ENCODE measurements at places on chromosomes 12 and 14.

GRCh38 chr12:106062693-106063092, 76.1 kb downstream of the NUAK1 start:
- DNase-seq, result peak; percentile 70

GRCh38 chr14:61262082-61262481, 19.1 kb downstream of the TMEM30B start:
- no peak for DNase-seq

GRCh38 chr12:75836533-75836932, 195.0 kb downstream of the PHLDA1 start:
- DNase-seq, result no peak

DNA sequence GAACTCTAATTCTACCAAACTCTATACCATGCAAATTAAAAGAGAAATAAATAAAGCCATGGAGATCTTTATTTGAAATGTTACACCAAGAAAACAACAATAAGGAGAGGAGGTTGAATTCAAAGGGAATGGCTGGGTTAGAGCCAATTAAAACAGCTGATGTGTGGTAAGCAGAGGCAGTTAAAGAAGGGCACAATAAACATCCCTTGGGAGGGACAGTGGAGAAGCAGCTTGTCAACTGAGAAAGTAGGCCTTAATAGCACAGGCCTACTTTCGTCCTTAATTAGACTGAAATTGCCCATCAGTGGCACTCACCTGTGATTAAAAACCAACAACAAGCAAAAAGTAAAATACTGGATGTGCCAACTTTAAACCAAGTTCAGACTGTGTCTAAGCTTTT, 16.3 kb upstream of the NAV3 start:
- DNase-seq, result no peak

GRCh38 chr12:116187151-116187511, 90.4 kb downstream of the MED13L start:
- no peak for DNase-seq

- DNase-seq, result no peak
Measured at GRCh38 chr12:105585107-105585506, 254.6 kb downstream of the C12orf75 start.

GRCh38 chr14:99794151-99794780, 1.1 kb downstream of the EML1 start:
- DNase-seq, result no peak

GRCh38 chr12:101782273-101782731, 43.0 kb upstream of the SYCP3 start:
- no peak for DNase-seq

- no peak for DNase-seq
Measured at GRCh38 chr12:122895320-122895703, 612 bp downstream of the VPS37B start.

DNA sequence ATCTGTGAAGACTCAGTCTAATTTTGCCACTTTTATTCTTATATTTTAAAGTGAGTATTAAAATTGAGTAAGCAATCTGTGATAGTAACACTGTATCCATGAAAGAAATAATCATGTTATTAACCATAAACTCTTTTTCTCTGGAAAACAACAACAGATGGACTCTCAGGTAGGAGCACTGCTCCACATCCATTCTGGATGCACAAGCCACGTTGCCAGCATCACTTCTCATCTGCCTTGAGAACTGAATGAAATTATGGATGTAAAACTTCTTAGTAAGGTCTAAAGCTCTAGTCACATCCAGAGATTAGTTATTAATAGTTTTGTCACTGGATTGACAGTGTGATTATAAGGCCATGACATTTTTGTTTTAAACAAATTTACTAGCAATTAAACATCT, 489.1 kb upstream of the SYT1 start:
- no peak for DNase-seq

DNA sequence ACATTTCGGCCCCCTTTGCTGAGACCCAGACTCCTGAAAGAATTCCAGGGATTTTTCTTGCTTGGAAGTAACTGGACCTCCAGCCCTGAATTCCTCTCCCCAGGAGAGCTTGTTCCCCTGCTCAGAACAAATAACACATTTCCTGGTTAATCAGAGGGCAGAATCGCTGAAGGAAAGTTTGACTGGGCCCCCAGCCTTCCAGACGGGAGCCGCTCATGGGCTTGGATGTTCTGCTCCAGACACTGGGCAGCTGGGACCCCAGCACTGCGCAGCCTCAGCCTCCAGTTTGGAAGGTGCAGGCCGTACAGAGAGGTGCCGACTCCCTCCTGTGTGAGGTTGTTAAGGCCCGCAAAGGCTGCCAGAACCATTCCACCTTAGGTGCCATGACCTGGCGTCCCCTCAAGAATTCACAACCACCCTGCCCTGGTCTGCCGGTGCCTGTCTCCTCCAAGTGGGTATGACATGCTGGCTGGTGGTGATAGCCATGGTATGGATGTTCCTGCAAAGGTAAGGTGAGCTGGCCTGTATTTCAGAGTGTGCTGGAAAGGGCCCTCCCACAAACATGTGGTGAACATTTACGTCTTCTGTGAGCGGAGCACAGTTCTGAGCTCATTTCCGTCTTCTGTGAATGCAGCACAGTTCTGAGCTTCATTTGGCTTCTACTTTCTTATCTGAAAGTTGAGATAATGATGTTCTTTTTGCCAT, 5.1 kb upstream of the LTBP2 start:
- no peak for DNase-seq

- DNase-seq, result no peak
Measured at GRCh38 chr12:93925585-93926205, 222.7 kb upstream of the PLXNC1 start.

- DNase-seq, result peak; percentile 78
Measured at GRCh38 chr14:86838363-86838762, 1154.6 kb downstream of the GALC start.

DNA sequence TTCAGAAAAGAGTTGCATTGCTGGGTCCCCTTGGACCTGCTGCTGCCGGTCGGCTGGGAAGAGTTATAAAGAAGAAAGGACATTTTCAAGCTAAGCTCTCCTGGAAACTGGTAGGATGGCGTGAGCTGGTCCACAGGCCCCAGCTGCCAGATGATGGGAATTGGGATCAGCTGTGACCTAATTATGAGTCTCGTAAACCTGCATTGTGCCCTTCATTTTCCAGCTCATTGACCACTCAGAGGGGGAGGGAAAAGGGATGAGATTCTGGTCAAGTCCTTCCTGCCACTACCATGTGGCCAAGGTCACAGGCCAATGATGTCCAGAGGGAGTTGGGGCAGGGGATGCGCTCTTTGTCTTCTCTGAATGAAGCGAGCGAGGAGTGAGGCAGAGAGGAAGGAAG, 320.9 kb downstream of the NRXN3 start:
- DNase-seq, result no peak

- no peak for DNase-seq
Measured at GRCh38 chr12:105975351-105975750, 163.4 kb downstream of the NUAK1 start.

- DNase-seq, result peak; percentile 89
Measured at GRCh38 chr12:104695453-104696148, 238.9 kb downstream of the CHST11 start.

GRCh38 chr12:71694099-71694820, 8.4 kb downstream of the TMEM19 start:
- DNase-seq, result no peak

DNA sequence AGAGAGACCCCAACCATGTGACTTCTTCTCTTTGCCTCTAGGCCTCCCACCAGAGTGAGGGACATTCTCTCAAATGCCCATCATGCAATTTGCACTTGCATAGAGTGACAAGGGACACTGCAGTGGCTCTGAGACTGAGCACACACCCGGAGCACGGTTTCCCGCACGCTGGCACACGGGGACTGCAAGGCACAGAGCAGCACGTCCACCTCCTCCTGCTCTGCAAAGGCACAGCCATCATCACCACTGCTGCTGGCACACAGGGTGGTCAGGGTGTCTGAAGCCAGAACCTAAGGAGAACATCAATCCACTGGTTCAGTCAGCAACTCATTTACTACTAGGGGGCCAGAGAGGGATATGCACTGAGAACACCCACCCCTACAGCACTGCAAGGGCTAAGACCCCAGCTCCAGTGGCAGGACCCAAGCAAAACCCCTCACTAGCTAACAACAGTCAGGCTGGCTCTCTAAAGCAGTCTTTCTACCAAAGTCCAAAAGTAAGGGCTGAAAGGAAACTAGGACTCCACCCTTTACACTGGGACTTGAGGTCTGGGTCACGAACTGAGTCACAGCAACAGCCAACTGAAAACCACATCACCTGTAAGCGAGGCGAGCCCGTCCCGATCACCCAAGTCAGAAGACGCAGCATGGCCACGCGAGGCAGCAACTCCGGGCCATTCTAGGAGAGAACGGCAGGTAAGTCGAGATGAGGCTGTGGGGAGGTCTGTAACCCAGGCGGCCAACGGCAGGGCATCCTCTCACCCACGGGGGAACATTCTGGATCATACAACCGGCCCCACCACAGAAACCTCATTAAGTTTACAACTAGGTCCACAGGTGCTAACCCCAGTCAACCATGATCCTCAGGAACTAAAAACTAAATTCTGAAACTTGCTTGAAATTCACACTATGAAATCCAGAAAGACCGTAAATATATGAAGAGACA, 37.9 kb downstream of the GCN1 start:
- no peak for DNase-seq

DNA sequence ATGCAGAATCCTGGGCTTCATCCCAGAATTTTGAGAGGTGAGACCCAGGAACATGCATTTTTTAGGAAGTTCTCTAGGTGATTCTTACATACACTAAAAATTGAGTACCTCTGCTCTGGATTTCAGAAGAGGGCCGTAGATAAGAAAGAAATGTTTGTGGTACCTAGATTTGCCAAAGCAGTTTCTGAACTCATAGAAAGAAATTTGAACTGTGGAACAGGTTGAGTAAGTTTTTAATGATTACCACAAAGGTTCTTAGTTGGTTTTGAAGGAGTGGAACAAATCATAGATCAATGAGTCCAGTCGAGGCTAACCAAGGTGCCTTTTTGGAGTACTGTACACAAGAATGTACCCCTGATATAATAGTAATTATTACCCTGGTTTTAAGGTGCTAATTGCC, 24.9 kb downstream of the TTLL5 start:
- DNase-seq, result no peak

GRCh38 chr12:75721796-75722195, 210.4 kb upstream of the KRR1 start:
- no peak for DNase-seq

DNA sequence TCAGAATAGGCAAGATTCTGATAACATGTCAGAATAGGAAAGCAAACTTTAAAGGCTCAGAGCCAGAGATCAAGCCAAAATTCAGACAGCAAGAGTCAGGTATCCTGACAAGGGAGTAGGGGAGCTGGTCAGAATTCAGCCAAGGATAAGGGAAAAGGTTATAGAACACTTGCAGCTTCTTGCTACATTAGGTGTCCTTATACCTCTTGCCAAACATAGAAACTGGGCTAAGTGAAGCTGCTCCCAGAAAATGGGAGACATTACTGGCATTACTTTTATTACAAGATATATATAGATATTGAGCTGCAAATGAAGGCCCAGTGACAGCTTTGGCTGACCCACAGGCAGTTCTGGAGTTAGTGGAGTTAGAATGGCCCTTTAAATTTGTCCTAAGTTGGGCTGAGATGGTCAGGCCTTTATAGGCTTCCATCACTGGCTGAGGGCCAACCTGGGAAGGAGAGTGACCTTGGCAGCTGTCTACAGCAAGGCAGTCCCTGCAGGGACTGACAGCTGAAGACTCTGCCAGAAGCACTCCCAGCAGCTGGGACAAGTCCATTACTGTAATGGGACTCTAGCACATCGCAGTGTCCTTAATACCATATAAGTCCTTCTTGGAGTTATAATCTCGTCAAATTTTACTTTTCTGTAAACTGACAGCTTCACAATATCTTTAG, 83.0 kb downstream of the LRRC9 start:
- no peak for DNase-seq

GRCh38 chr12:114656906-114657596, 26.9 kb downstream of the TBX3 start:
- DNase-seq, result no peak

GRCh38 chr12:115945491-115945885, 332.0 kb downstream of the MED13L start:
- no peak for DNase-seq

DNA sequence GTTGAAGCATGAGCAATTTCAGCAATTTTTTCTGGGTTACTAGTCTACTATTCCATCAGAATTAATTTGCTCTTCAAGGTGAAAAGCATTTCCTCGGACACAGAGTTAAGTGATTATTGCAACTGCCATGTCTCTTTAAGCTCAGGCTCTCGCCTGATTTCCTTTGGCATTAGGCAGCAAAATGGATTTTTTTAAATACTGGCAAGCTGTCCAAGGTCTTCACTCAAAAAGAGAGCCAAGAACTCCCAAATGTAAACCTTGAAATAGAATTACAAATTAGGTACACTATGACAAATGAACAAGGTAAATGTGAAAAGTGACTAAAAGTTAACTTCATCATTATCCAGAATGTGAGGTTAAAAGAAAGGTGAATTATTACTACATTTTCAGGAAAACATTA, 111.9 kb downstream of the GARIN6 start:
- no peak for DNase-seq

DNA sequence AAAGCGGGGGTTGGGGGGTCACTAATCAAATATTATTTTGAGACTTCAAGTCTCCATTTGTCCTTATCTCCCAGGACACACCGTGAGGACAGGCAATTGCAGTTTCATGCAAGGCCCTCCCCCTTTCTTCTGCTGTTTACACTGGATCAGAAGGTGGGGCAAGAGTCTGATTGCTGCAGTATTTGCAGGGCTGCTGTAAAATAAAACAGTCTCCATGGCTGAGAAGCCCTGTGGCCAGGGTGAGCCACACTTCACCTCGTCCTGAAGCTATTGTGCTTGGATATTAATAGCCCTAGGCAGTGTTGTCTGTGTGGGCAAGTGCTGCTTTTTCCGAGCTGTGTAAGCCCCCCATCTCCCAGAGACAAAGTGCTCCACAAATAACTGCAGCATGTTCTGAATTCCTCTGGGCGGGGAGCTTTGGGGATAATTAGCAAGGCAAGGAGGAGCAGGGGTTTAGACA, 187.4 kb upstream of the NTF3 start:
- DNase-seq, result no peak

GRCh38 chr14:44339231-44339630, 167.9 kb downstream of the FSCB start:
- DNase-seq, result peak; percentile 1

GRCh38 chr12:78447373-78447772, 417.2 kb upstream of the SYT1 start:
- no peak for DNase-seq

DNA sequence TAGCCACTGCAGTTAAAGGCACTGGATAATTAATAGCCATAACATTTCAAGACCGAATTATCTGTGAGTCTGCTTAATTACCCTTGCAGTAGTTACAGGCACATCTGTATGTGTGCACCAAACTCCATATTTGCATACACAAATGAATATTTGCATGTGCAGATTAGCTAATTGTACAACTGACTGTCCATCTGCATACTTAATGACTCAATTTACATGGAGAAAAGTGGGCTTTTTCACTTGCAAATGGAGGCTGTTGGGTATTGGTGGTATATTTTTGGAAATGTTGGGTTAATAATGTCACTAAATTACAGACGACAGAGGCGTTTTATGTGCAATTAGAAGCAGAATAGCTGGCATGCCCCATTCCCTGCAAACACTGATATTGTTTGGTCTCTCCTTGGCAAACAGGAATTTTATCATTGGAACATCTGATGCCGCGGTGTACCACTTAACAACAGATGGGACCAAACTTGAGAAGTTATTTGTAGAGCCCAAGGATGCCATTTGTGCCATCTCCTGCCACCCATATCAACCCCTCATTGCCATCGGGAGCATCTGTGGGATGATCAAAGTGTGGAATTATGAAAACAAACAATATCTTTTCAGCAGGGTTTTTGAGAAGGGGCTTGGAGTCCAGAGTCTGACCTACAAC, 39.6 kb downstream of the CFAP251 start:
- no peak for DNase-seq

GRCh38 chr14:77092676-77093075, 5.4 kb upstream of the CIPC start:
- no peak for DNase-seq

- no peak for DNase-seq
Measured at GRCh38 chr14:105880616-105881015, 354.2 kb downstream of the TMEM121 start.

Measured in RPMI7951 (cell line).